Heart right ventricle (tissue), 16 donors: ENCODE measurements at places on chromosomes 7 and 10. TPM values are rescaled to one million over a fixed set of nuclear protein-coding genes. Genes with fewer than 3 reads are reported as not detected.

Gene VGF
- total RNA-seq: not detected

Gene DLX5
- total RNA-seq: not detected

Gene HOXA2
- total RNA-seq: not detected

Gene NKX2-3
- total RNA-seq: not detected

Gene LRRC4
- total RNA-seq: 2.1 TPM

Gene TMEM106B
- 46.1 TPM for total RNA-seq

Gene FFAR4
- total RNA-seq: not detected

DNA sequence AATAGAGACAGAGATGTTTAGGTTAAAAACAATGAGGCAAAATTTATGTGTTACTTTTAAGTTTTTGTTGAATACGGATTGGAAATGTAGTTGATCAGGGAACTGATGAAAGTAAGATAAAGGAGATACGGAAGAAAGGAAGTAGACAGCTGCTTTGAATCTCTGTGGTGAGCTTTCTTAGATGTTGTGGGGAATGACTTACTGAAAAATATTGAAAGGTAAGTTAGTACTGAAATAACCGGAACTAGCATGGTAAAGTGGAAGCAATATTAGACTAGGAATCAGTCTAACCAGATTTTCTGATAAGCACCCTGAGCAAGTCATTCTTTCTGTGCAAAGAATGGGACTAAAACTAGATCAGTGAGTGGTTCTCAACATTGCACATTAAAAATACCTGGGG is 34.8 kb downstream of the LUC7L2 start:
- H3K27me3 ChIP-seq: no peaks in the 10 kb centered on the region
- H3K36me3 ChIP-seq: peaks cover 97% of the 10 kb centered on the region
- no peak overlapping the region for H3K27ac ChIP-seq
- DNase-seq: no peak
- peaks cover 18% of the 10 kb centered on the region for H3K4me1 ChIP-seq

GRCh38 chr7:128937647-128938543 is at the start of gene IRF5:
Gene IRF5 (plus strand): TSS chr7:128937927. CDS start chr7:128942082, 4,155 bp downstream.
- DNase-seq: no peak
- peak within 1 kb of the TSS; percentile 41 for H3K4me3 ChIP-seq
- H3K27me3 ChIP-seq: peaks cover 85% of the 10 kb centered on the region
- peaks cover 14% of the 10 kb centered on the region for H3K4me1 ChIP-seq

DNA sequence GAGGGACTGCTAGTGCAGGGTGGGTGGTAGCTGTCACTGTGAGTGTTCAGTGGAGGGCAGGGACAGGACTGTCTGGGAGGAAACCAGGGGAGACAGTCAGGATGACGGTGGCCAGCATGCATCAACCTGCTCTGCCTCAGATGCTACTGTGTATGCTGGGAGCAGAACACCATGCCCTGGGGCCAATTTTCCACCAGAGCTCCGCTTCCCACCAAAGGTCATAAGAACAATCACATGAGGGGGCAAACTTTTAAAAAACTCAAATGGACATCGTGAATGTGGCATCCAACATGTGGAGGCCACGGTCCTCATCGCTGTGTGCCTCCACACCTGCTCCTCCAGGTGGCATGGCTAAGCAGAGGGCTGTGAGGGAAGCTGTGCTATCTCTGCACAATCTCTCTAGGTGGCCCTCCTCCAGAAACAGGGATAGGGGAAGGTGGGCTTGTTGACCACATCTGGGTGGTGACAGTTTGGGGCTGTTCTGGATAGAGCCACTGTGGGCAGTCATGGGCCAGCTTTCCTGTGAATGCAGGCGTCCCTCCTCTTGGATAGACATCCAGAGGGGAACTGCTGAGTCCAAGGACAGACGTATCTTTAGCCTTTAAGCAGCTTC is 411.0 kb downstream of the PTPRN2 start:
- no peaks in the 10 kb centered on the region for H3K36me3 ChIP-seq
- no peak for DNase-seq
- no peak overlapping the region for H3K4me3 ChIP-seq
- no peak overlapping the region for H3K27ac ChIP-seq

DNA sequence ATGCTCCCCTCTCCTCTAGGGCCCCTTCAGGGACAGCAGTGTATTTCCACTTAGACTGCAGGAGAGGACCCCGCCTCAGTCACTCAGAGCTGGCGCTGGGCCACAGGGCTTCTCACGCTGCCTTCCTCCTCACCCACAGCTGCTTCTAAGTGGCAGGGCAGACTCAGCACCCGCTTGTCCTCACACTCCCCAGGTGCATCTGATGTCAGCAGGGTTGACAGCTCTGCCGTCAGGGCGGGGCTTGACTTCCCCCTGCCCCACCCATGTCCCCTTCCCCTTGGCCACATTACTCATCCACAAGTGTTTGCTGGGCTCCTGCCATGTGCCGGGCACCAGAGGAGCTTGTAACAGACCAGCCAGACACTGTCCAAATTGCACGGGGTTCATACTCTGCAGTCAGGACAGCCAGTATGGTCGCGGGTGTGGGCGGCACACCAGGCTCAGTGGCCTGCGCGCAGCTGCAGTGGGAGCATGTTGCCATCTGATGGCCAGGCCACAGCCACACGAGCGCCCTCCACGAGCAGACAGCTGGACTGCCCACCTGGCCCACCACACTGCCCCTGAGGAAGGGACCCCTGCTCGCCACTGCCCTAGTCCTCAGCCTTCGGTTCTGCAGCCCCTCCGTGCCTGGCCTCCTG is 29.3 kb upstream of the TTYH3 start:
- DNase-seq: no peak
- H3K27ac ChIP-seq: no peak overlapping the region

DNA sequence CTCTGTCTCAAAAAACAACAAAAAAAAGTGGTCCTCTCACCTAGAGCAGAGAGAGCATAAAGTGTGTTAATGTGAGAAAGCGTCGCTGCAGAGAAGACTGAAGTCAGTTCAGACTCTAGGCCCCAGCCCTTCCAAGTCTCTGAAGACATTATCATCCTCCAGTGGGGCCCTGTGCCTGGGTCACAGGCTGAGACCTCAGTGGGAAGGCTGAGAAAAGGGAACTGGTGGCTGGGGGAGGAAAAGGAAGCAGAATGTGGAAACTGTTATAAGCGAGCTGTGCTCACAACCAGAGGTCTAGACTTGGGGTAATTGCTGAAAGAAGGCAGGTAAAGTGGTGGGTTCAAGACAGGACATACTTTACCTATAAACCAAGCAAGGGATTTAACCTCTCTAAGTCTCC is 4.9 kb upstream of the RRP12 start:
- peak overlapping the region; percentile 30 for H3K27ac ChIP-seq
- H3K27me3 ChIP-seq: no peaks in the 10 kb centered on the region
- H3K4me1 ChIP-seq: no peaks in the 10 kb centered on the region

- H3K27ac ChIP-seq: no peak overlapping the region
- peaks cover 12% of the 10 kb centered on the region for H3K4me1 ChIP-seq
Observed at GRCh38 chr7:66697449-66698438, 42.8 kb upstream of the RABGEF1 start.

DNA sequence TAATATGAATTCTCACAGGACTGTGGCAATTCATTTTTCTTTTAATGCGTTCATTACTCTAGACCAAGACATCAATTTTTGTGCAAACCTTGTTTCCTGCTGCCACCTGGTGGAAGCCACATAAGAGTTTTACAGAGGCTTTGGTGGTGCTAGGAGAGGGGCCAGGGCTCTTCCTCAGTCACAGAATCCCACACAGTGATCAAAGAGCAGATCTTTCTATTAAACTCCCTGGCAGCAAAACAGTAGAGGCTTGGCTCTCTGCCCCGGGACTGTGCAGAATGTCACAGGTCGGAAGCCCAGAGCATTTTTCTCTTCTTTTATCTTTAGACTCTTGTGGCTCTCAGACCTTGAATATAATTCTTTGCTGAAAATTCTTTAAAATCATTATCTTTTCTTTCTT is 506.4 kb upstream of the C7orf33 start:
- DNase-seq: peak; percentile 33
- H3K4me1 ChIP-seq: no peaks in the 10 kb centered on the region
- H3K36me3 ChIP-seq: no peaks in the 10 kb centered on the region

- H3K4me1 ChIP-seq: no peaks in the 10 kb centered on the region
- H3K36me3 ChIP-seq: no peaks in the 10 kb centered on the region
- H3K27ac ChIP-seq: no peak overlapping the region
- no peaks in the 10 kb centered on the region for H3K27me3 ChIP-seq
Observed at GRCh38 chr10:13563481-13564445, 23.0 kb upstream of the PRPF18 start.

GRCh38 chr7:18693406-18693805 is 197.9 kb downstream of the HDAC9 start:
- no peak for DNase-seq
- no peaks in the 10 kb centered on the region for H3K36me3 ChIP-seq
- H3K27ac ChIP-seq: no peak overlapping the region
- no peaks in the 10 kb centered on the region for H3K27me3 ChIP-seq

- no peaks in the 10 kb centered on the region for H3K36me3 ChIP-seq
- H3K4me1 ChIP-seq: no peaks in the 10 kb centered on the region
- no peak overlapping the region for H3K27ac ChIP-seq
Observed at GRCh38 chr7:90165724-90166123, 11.5 kb downstream of the STEAP1 start.

GRCh38 chr10:30313579-30314350 is 35.3 kb downstream of the MTPAP start:
- H3K27ac ChIP-seq: no peak overlapping the region
- no peak overlapping the region for H3K4me3 ChIP-seq
- no peaks in the 10 kb centered on the region for H3K4me1 ChIP-seq
- H3K36me3 ChIP-seq: peaks cover 68% of the 10 kb centered on the region
- H3K27me3 ChIP-seq: no peaks in the 10 kb centered on the region

DNA sequence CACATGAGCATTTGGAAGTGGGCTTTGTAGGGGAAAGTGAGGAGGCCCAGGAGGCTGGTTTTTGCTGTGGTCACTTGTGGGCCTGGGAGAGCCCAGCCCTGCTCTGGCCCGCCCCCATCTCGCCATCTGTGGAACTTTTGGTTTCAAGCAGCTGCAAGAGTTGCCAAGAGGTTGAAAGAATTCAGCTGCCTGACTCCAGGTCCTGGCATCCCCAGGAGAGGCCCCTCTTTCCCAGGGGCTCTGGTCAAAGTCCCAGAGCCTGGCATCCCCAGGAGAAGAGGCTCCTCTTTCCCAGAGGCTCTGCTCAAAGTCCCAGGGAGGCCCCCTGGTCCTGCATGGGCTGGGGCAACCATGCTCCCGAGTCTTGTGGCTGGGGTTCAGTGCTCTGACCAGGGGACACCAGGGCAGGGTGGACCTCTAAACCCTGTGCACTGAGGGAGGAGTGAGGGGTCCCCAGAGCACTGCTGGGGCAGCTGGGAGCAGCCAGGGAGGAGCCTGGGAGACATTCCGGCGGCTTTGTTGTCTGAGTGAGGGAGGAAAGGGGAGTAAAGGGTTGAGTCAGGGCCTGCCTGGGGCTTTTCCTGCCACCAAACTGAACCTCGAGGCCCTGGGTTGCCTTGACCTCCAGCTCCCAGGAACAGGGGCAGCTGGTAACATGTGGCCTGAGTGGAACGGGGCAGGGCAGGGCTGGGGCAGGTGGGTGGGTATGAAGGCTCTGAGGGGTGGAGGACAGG is 27.7 kb upstream of the CSGALNACT2 start:
- H3K4me3 ChIP-seq: no peak overlapping the region
- no peaks in the 10 kb centered on the region for H3K27me3 ChIP-seq
- H3K4me1 ChIP-seq: no peaks in the 10 kb centered on the region

- H3K27ac ChIP-seq: no peak overlapping the region
- H3K27me3 ChIP-seq: no peaks in the 10 kb centered on the region
- no peak for DNase-seq
- no peaks in the 10 kb centered on the region for H3K36me3 ChIP-seq
Observed at GRCh38 chr10:125599194-125599593, 83.8 kb downstream of the TEX36 start.

GRCh38 chr7:28174901-28175661 is 5.5 kb downstream of the JAZF1 start:
- H3K27ac ChIP-seq: peak overlapping the region; percentile 90
- no peaks in the 10 kb centered on the region for H3K27me3 ChIP-seq
- no peaks in the 10 kb centered on the region for H3K4me1 ChIP-seq
- no peak for DNase-seq

- H3K27me3 ChIP-seq: no peaks in the 10 kb centered on the region
- no peak for DNase-seq
- H3K4me3 ChIP-seq: no peak overlapping the region
- no peaks in the 10 kb centered on the region for H3K36me3 ChIP-seq
Observed at GRCh38 chr7:84677117-84677732, 482.6 kb upstream of the SEMA3A start.

DNA sequence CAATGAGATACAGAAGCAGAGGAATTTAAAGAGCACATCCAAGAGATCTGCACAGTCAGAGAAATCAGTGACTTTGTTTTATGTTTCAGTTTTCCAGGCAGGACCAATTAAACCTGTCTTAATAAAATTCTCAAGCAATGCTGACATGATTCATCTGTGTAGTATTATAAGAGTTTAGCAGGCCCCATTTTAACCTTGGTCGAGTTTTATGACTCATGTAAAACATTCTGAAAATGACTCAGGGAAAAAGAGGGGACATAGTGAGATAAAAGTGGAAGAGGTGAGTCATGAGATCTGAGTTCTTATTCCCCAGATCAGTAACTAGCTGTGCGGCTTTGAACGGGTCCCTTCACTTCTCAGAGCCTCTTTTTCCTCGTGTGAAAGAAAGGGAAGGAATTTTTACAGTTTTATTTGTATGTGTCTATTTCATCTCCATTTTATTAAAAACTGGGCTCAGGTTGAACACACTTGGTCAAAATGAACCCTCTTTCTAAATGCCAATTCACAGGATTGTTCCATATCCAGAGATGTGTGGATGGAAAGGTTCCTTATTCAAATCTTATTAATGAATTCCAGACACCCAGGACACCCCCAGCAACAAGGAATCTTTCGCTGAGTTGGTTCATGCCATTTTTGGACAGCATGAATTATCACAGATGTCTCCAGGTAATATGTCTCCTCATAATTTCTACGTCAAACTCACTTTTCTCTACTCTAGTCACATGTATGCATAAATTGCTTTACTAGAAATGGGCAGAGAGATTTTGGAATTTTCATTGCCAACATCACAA is 143.2 kb downstream of the JAZF1 start:
- H3K4me3 ChIP-seq: no peak overlapping the region
- no peak overlapping the region for H3K27ac ChIP-seq
- no peaks in the 10 kb centered on the region for H3K36me3 ChIP-seq
- H3K4me1 ChIP-seq: peaks cover 3% of the 10 kb centered on the region

DNA sequence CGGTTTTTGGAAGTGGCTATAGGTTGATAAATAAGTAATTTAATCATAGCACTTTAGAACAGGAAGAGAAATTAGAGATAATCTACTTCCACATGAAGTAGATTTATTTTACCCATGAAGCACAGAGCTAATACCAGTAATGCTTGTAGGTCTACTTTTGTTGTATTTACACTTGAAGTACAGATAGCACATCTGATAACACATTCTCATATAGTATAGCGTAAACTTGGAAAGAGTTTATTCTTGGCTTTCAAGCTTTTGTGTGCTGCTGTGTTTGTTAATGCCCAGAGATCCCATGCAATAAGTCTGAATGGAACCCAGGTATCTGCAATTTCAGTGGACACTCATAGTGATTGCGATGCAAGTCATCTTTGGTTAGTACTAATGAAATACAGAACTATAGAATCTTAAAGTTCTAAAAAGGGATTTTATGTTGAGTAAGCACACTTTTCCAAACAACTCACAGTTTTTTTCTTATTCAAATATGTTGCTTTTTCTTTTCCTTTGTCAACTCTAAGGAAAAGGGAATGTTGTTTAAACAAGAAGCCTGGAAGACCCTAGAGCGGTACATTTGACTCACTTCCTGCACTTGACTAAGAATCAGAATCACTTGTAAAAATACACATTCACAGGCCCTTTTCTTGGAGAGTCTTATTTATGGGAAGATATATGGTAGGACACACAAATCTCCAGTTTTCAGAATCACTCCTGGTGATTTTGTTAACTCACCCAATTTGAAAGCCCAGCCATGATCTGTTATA is 105.8 kb downstream of the GNAI1 start:
- H3K36me3 ChIP-seq: no peaks in the 10 kb centered on the region
- H3K4me1 ChIP-seq: no peaks in the 10 kb centered on the region
- H3K27ac ChIP-seq: no peak overlapping the region
- no peak overlapping the region for H3K4me3 ChIP-seq
- H3K27me3 ChIP-seq: no peaks in the 10 kb centered on the region
